ENCODE measurements at places on chromosomes 1 and 21. TPM values are rescaled to one million over a fixed set of nuclear protein-coding genes. Genes with fewer than 3 reads are reported as not detected.

DNA sequence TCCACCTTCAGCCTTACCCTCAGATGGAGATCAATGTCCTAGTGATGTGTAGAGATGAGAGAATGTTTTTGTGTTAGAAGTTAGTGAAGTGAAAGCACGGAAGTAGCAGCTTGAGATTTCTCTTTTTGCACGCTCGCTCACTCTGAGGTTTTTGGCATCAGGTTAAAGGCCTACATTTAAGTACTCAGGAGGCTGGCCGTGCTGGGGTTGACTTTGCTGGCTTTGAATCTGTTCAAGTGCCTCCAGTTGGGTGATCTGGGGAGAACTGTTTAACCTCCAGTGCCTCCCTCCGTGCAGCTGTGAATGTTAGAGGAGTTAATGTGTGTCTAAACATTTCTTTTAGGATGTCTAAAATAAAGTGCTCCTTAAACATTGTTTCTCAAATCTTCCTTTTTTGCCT is 13.9 kb downstream of the PHGDH start:
- H3K27me3 ChIP-seq, result no peaks in the 10 kb centered on the region
- H3K4me3 ChIP-seq, result no peak overlapping the region
- H3K27ac ChIP-seq, result no peak overlapping the region
- H3K4me1 ChIP-seq, result no peaks in the 10 kb centered on the region

DNA sequence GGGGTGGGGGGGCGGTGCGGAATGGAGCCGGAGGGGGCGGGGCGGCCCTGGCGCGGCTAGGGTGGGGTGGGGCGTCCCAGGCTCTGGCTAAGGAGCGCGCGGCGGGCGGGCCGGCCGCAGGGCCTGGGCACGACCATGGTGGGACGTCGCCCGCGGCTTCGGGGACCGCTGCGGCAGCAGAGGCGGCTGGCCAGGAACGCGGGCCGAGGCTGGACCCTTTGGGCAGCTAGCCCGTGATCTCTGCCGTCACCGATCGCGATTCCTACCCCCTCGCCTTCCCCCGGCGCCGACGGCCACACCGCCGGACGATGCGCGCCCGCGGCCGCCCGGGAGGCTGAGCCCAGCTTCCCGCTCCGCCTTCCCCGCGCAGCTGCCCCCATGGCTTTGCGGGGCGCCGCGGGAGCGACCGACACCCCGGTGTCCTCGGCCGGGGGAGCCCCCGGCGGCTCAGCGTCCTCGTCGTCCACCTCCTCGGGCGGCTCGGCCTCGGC is at the start of gene MAP3K21:
TSS of gene MAP3K21 (plus strand) at position 74 of the 491 bp plus-strand sequence. CDS start at position 379, 305 bp downstream.
- H3K4me1 ChIP-seq, result peaks cover 2% of the 10 kb centered on the region
- H3K27ac ChIP-seq, result no peak within 1 kb of the TSS
- DNase-seq, result peak; percentile 32
- H3K27me3 ChIP-seq, result no peaks in the 10 kb centered on the region

GRCh38 chr1:186301448-186301847 is 73.6 kb downstream of the TPR start:
- H3K4me1 ChIP-seq, result no peaks in the 10 kb centered on the region
- H3K27ac ChIP-seq, result no peak overlapping the region
- H3K36me3 ChIP-seq, result no peaks in the 10 kb centered on the region
- no peak overlapping the region for H3K4me3 ChIP-seq
- DNase-seq, result no peak

DNA sequence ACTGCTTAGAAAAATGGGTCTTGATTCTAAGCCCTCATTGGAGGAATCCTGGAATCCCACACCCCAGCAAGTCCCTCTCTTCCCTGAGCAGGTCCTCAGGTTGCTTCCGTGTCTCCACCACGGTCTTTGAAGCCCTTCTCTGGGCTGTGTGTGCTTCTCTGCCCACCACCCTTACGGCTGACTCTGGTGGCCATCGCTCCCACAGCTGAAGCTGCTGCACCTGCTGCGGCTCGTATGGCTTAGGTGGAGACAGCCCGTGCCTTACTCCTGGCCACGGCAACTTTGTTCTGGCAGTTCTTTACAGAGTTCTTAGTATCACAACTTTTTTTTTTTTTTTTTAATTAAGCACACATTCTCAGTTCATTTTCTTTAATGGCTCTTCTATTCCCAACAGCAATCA is 10.9 kb upstream of the KIF26B start:
- H3K36me3 ChIP-seq, result no peaks in the 10 kb centered on the region
- no peak overlapping the region for H3K27ac ChIP-seq
- DNase-seq, result no peak
- H3K4me3 ChIP-seq, result no peak overlapping the region
- H3K4me1 ChIP-seq, result no peaks in the 10 kb centered on the region

DNA sequence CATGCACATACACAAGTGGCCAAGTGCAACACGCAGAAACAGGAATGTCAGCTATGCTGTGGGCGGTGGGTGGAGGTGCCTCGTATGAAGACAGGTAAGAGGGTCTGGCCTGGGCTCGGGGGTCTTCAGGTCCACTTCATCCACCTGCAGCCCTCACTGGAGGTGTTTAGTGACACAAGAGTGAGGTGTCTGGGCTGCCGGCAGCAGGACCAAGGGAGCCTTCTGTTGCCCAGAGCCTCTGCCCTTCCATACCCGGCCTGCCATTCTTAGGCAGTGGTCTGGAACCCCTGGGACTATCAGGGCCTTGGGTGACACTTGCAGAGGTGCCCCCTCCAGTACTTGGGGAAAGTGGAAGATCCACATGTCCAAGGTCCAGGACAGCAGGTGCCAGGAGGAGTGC is 21.7 kb upstream of the ACTRT2 start:
- no peak overlapping the region for H3K4me3 ChIP-seq
- no peaks in the 10 kb centered on the region for H3K4me1 ChIP-seq
- no peak for DNase-seq

- no peaks in the 10 kb centered on the region for H3K27me3 ChIP-seq
- H3K4me3 ChIP-seq, result no peak overlapping the region
- DNase-seq, result peak; percentile 55
- H3K36me3 ChIP-seq, result no peaks in the 10 kb centered on the region
Measured at GRCh38 chr1:116415699-116416533, 42.9 kb downstream of the ATP1A1 start.

DNA sequence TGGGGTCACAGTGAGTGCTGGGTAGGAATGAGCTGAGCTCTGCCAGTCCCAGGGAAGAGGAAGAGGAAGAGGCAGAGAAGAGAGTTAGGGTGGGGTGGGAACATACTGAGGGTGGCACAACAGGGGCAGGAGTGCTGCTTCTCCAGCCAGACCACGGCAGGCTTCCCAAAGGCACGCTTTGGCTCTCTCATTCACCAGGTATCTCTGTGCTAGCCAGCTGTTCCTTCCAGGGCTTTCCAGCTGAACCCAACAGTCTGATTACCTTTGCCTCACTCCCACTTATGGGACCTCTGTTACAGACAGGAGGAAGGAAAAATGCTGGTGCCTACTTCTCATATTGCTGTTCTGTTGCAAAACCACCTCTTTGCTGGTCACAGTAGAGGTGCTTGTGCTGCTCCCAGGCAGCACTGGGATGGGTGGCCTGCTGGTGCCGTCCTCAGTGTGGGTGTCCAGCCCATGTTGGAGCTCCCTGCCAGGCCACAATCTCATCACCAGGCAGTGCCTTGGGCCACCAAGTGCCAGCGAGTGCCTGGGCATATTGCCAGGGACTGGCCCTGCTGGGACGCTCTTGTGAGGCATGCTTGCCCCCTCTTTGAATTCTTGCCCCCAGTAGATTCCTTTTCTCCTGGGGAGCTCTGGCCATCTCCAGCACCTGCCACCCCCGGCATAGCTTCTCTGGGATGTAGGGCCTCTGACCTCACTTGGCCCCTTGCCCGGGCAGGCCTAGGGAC is 2.1 kb downstream of the ADORA1 start:
- H3K4me1 ChIP-seq, result peaks cover 2% of the 10 kb centered on the region
- H3K36me3 ChIP-seq, result no peaks in the 10 kb centered on the region
- peak; percentile 23 for DNase-seq
- H3K4me3 ChIP-seq, result no peak overlapping the region

- no peaks in the 10 kb centered on the region for H3K27me3 ChIP-seq
- peaks cover 4% of the 10 kb centered on the region for H3K4me1 ChIP-seq
- peak within 1 kb of the TSS; percentile 91 for H3K4me3 ChIP-seq
- peak within 1 kb of the TSS; percentile 83 for H3K27ac ChIP-seq
- DNase-seq, result peak; percentile 84
Measured at GRCh38 chr1:96721416-96722160, at the start of gene PTBP2. Gene PTBP2 (plus strand): TSS chr1:96721784. CDS start chr1:96721865, 81 bp downstream.

The ADCY10 gene
- not detected for total RNA-seq

The CR2 gene
- 1.8 TPM for total RNA-seq
